ENCODE measurements at places on chromosomes 6 and 20.
A peak's percentile ranks its signal among the peaks of the same experiment; 100 is the strongest.

GRCh38 chr6:79605968-79606764 is 25.0 kb upstream of the SH3BGRL2 start:
- DNase-seq: no peak

DNA sequence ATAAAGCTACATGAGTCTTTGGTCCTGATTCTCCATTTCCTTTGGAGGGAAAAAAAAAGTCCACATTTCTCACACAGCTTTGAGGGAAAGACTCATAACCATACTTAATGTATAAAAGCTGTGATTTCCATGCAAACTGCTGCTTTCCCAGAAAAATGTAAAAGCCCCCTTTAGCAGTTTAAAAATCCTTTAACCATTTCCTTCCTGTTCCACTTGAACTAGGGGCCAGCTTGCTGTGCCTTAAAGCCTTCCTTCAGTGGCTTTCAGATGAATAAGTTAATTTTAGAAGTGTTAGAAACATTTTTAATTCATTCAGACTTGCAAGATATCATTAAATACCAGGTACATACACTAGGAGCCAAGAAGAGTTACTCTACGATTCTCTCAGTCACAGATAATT is 273.5 kb downstream of the PKHD1 start:
- no peak for DNase-seq

DNA sequence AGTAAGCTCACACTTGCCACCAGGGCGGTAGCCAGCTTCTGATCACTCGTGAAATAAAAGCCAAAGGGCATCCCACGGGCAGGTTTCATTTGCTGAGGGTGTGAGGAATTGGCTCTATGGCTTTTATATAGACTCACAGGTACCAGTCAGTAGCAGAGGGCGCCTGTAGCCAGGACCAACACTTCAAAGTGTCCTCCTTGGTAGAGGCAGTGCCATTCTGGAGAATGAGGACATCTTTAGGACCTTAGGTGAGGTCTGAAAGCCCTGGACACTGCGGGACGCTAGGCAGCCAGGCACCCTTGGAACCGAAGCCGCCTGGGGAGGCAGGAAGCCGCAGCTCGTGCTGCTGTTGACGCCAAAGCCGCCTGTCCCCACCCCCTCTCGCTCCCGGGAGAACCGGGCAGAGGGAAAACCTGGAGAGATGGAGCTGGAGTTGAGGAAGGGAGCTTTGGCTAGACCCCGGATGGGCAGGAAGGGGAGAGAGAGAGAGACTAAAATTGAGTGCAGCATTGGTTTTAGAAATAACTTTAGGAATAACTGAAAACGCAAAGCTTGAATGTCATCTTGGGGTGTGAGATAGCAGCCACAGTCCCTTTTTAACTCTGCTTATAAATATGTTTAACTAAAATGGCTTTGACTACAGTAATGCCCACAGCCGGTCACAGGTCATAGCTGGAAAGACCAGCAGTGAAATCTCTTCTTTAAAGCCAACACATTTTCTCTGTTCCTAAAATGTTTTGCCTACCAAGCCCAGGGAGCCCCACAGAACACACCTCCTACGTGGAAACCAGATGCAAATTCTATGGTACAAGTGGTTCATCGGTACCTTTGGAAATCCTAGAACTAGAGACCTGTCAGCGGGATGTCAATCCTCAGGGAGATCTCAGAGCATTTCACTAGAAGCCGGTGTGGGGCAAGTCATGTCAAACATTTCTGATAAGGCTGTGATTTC is 128.5 kb upstream of the CDYL start:
- peak; percentile 44 for DNase-seq

DNA sequence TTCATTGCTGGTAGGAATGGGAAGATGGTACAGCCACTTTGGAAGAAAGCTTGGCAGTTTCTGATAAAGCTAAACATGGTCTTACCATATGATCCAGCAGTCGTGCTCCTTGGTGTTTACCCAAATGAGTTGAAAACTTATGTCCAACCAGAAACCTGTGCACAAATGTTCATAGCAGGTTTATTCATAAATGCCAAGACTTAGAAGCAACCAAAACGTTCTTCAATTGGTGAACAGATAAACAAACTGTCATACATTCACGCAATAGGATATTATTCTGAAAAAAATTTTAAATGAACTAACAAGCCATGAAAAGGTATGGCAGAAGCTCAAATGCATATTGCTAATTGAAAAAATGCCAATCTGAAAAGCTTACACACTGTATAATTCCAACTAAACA is 117.1 kb downstream of the LINC00237 start:
- no peak for DNase-seq

GRCh38 chr6:54111341-54112045 is at the start of gene MLIP:
MLIP (plus strand) TSS chr6:54111443; CDS start chr6:54111480, 37 bp downstream.
- no peak for DNase-seq

- no peak for DNase-seq
These were observed 41.2 kb downstream of the PTPRK start for GRCh38 chr6:128479048-128479666.

- DNase-seq: no peak
These were observed 50.8 kb downstream of the UTRN start for GRCh38 chr6:144335914-144336313.

DNA sequence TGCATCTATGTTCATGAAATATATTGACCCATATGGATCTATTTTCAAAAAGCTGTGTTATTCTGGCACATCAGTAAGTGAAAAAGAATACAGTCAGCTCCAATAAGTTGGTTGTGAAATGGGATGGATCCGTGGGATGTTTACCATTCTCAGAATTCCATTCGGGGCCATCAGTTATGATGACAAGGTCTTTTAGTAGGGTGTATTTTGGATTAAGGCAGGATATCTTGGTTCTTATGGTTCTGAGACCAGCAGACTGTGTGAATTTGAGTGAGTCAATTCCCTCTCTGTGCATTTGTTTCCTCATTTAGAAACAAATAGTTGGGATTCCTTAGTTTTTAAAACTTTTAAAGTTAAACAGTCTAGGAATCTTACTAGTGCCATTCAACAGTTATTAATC is 287.4 kb downstream of the CD109 start:
- DNase-seq: no peak

DNA sequence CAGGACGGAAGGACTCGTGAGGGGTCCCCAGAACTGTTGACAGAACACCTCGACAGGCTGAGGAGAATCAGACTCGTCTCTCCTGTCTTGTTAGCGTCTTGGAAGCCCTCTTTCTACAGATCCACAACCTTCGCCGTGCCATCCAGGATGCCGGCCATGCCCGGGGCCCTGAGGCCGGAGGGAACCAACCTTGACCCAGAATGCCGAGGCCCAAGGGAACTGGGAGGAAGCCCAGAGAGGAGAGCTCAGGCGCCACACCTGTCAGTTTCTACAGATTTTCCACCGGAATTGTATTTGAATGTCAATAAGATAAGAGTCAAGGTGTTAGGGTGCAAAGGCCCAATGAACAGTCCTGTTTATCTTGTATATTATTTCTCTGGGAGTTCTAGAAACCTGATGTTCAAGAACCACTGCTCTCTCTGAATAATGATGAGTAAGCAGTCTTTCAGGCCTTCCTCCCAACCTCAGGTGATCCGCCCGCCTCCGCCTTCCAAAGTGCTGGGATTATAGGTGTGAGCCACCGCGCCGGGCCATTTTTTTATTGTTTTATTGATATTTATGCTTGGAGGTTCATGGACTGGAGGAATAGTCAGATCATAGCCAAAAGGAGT is 799 bp upstream of the ME1 start:
- no peak for DNase-seq

GRCh38 chr6:133062077-133062476 is 179.1 kb upstream of the EYA4 start:
- no peak for DNase-seq

- DNase-seq: no peak
These were observed 240.7 kb downstream of the BMP7 start for GRCh38 chr20:57025666-57026224.

DNA sequence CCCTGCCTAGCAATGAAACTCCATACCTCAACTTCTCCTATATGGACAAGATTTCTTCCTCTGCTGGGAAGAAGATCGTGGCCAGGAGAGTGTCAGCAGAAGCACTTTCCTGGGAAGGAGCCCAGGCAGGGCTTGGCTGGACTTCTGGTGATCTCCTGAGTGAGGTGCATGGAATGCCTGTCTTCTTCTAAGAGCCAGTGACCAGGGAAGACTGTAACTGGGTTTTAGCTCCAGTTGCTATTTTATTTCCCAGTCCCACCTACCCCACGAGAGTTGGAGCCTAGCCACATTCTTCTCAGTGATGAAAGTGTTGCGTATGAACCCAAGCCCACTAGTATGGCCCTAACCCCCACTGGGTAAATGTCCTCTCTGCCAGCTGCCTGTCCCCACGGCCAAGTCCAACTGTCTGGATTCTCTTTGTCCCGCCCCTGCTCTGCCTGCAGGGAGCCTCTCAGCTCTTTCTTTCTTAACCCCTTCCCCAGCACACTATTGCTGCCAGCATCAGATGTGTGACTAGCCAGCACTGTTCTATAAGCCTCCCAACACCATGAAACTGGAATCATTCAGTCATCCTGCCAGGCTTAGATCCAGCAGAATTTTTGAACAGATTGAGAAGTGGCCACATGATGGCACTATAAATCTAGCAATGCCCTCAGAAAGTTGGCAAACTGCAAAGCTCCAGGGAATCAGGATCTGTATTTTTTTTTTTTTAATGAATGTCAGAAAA is 69.8 kb upstream of the FAM184A start:
- peak; percentile 64 for DNase-seq

GRCh38 chr6:167704396-167704901 is 122.3 kb upstream of the AFDN start:
- no peak for DNase-seq

DNA sequence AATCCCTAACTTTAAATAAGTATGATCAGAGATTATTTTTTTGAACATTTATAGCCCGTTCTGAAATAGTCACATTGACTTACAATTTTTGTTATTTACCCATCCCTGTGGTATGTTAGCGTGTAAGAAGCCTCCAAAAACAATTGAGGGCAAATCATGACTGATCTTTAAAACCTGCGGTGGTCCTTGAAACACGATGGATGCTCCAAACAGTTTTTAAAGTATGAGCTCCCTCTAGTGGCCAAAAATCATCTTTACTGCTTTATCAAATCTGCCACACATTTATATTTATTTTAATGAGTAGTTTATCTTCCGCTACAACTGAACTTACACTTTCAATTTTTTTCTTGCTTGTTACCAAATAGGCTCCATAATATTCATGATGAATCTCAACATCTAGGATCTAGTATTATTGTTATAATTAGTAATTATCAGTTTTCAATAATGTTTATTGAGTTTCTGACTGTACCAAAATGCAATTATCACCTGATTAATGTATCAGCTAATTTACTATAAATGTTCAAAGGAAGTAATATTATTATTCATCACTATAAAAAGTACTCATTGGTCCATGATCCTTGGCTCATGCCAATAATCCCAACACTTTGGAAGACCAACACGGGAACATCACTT is 52.2 kb downstream of the MARCKS start:
- DNase-seq: peak; percentile 73

GRCh38 chr6:44264154-44265006 is 971 bp downstream of the NFKBIE start:
- no peak for DNase-seq

GRCh38 chr6:12555267-12555666 is 161.3 kb upstream of the PHACTR1 start:
- no peak for DNase-seq

DNA sequence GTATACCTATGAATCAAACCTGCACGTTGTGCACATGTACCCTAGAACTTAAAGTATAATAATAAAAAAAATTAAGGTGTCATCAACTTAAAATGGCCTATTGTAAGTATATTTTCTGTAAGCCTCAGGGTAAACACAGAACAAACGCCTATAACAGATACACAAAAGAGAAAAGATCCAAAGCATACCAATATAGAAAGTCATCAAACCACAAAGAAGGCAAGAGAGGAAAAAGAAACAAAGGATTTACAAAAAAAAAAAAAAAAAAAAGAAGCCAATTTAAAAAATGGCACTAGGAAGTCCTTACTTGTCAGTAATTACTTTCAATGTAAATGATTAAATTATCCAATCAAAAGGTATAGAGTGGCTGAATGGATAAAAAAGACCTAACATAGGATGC is 24.6 kb upstream of the ASF1A start:
- DNase-seq: no peak

DNA sequence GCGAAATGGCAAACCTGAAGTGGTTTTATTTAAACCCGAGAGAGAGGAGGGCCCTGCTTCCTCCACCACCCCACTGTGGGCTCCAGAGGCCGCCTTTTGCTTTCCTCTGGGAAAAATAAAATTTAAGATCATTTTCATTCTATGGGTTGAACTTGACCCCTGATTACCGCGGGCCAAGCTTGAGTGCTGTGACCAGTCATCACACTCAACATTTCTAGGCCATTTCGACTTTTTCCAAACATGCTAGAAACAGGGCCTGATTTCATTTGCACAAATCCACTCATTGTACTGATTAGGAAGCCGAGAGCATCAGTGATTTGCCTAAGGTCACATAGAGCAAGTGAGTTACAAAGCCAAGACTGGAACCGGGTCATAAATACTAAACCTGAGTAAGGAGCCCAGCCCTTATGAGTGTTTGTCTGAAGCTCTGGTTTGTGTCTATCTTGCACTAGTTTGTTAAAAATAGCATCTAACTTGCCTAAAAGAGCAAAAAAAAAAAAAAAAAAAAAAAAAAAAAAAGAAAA is 179.7 kb downstream of the DLL1 start:
- DNase-seq: no peak

GRCh38 chr6:56899311-56899710 is 55.6 kb upstream of the BEND6 start:
- no peak for DNase-seq

DNA sequence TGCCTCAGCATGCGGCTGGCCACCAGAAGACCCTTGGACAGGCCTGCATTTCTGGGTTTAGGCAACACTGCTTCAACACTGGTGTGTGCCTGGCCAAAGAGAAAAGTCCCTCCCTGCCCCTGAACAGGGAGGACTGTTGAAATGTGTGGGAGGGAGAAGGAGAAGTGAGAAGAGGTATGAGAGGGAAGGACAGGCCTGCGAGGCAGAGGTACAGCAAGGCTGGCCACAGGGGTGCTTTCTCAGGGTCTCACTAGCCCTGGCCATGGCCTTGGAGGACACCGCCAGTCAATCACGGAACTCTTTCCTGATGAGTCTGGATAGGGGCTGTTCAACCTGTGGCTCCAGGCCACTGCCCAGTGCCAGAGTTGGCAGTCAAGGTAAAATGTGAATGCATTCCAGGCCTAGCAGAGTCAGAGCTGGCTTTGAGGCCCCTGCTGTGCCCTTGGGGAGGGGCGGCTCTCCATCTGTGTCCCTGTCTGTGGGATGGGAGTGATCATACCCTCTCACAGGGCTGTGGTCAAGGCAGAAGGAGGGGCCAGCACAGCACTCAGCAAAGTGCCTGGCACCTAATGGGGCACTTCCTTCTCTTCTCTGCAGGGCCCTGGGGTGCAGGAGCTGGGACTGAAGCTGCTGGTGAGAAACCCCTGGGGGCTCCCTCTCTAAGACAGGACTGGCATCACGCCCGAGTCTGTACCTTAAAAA is 43.2 kb upstream of the CDH22 start:
- no peak for DNase-seq

DNA sequence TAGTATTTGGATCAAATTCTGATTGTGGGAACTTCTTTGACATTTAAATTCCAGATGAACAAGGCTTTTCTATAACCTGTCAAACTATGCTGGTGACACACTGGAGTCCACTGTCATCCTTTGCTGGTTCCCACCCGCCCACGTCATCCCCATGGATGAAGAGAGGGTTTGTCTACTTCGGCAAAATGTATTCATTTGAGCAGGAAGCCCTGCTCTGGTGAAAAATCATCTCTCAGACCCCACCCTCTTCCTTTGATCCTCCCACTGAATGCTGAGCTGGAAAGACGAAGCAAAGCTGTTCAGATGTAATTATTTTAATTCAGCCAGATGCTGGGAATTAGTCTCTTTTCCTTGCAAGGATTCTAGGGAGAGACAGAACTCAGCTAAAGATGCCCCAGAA is 50.5 kb downstream of the CPNE5 start:
- DNase-seq: no peak

Data from NCI-H748 treated with DMSO at 0.1 percent for 48 hours (cell line).